ENCODE measurements at places on chromosomes 2 and 18.

GRCh38 chr18:39946623-39947061, 2008.4 kb upstream of the PIK3C3 start:
- DNase-seq = no peak

GRCh38 chr18:54532222-54532621, 58.8 kb upstream of the DYNAP start:
- DNase-seq = no peak

DNA sequence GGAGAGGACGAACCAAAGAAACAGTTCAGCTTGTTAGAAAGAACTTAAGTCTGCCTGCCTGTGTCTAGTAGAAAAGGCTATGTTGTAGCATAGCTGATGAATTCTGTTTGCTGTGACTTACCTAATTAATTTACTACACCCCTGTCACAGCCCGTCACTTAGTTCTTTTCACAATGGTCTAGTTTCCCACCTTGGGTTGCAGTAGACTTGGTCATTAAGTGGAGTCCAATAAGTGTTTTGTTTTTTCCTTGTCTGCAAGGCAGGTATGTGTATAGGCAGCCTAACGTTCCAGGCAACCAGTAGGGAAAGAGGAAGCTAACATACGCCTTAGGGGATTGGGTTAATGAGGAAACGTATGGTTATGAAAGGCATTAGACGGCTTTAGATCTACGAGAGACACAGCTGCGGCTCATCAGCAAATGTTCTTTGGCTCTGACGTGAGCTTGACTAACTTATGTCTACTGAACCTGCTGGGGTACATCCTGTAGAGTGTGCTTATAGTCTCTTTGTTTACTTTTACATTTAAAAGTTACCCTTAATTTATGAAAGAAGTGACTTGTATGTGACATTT, 180.1 kb downstream of the PRPF40A start:
- no peak for DNase-seq

- DNase-seq = no peak
Measured at GRCh38 chr2:88580088-88580487, 47.2 kb downstream of the EIF2AK3 start.

DNA sequence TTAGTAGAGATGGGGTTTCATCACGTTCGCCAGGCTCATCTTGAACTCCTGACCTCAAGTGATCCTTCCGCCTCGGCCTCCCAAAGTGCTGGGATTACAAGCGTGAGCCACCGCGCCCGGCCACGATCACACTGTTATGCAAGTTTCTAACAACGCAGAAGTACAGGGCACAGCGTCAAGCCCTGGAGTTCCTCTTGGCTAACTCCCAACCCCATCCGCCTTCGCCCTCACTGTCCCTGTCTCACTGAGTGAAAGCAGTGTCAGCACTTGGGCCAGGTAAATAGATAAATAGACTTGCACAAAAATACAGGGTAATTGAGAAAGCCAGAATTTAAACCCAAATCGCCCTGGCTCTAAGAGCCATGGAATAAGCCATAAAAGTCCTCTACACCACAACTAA, 111.7 kb downstream of the ACVR1 start:
- DNase-seq = no peak

DNA sequence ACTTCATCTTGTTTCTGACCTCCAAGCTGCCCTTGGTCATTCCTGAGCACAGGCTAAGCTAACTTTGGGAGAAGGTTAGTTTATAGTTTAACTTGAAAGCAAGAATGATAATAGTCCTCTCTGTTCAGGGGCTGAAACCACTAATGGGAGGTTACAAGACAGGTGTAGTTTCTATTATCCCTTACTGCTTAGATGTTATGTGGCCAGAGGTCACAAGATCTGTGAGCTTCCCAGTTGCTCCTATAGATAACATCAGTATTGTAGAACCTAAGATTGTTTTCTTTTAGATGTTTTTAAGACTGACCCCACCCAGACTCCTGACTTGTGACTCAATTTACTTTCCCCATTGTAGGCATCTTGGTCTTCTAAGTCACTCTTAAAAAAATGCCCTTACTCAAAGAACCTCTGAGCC, 94.8 kb upstream of the LPIN2 start:
- DNase-seq = no peak

- no peak for DNase-seq
Measured at GRCh38 chr2:217886091-217886490, 116.7 kb downstream of the TNS1 start.

GRCh38 chr2:124805060-124805459, 780.0 kb downstream of the CNTNAP5 start:
- no peak for DNase-seq

- DNase-seq = no peak
Measured at GRCh38 chr2:135245071-135245470, 193.0 kb downstream of the RAB3GAP1 start.

- no peak for DNase-seq
Measured at GRCh38 chr2:150620855-150621254, 133.4 kb upstream of the RND3 start.

DNA sequence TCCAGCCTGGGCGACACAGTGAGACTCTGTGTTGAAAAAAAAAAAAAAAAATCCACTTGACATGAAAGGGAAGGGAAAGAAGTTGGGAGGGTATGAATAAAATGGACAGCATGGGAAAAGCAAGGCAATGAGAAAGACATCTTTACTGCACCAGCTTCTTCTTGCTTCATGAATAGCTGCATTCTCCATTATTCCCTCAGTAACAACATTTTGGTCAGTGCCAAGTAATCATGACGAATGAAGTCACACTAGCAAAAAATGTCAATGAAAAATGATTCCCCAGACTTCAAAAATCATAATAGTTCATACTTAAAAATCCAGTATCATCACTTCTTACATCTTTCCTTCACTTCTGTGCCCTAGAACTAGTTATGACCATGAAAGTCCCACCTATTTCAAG, 30.4 kb downstream of the ADAM17 start:
- no peak for DNase-seq

GRCh38 chr2:234827096-234827860, 124.5 kb upstream of the SH3BP4 start:
- no peak for DNase-seq

DNA sequence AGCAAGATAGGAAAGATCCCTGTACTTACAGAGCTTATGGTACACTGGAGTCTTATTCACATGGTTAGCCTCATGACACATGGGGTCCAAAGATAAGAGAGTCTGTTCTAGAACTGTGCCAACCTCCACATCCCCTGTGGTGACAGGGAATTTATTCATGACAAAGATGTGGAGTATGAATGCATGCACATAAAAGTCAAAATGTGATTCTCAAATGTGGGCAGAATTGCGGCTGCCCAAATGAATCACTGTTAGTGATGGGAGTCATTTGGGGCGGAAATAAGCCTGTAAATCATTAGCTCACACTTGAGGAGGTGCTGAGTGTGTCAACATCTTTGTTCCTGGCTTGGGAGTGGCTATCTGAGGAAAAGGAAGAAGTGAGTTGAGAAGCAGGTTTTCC, 560.6 kb downstream of the SLC4A3 start:
- DNase-seq = no peak

DNA sequence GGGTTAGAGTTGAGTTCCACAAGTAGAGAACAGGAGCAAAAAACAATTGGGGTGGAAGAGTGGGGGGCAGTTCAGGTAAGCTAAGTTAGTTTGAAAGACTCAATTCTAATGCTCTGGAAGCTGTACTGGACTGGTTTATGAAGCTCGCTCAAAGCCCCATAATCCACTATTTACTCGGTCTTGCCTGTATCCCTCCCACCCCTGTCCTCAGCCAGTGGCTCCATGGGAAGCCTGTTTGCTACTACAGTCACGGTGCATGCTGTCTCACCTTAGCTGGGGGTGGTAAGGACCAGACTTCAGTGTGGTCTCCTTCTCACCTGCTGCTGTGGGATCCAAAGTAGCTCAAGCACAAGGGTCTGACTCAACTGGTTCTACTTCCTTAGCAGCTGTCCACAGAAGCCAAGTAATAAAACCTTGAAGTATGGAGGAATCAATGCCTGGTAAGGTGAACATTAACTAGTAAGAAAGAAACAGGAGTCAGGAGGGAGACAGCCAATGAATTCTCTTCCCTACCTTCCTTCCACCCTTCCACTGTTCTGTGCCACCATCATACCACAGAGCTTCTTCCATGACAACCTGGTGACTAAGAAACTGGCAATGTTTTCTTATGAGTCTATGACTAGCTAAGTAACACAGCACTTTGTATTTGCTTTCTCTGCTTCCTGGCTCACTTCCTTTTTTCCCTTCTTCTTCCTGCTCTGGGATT, 230.8 kb downstream of the SRBD1 start:
- DNase-seq = no peak

- no peak for DNase-seq
Measured at GRCh38 chr2:26727641-26728561, 35.4 kb downstream of the KCNK3 start.

GRCh38 chr18:63974991-63975390, 5.1 kb downstream of the SERPINB8 start:
- DNase-seq = no peak

GRCh38 chr2:48496849-48497248, 33.1 kb upstream of the STON1 start:
- no peak for DNase-seq

- DNase-seq = no peak
Measured at GRCh38 chr18:63192885-63193349, 126.7 kb downstream of the BCL2 start.

DNA sequence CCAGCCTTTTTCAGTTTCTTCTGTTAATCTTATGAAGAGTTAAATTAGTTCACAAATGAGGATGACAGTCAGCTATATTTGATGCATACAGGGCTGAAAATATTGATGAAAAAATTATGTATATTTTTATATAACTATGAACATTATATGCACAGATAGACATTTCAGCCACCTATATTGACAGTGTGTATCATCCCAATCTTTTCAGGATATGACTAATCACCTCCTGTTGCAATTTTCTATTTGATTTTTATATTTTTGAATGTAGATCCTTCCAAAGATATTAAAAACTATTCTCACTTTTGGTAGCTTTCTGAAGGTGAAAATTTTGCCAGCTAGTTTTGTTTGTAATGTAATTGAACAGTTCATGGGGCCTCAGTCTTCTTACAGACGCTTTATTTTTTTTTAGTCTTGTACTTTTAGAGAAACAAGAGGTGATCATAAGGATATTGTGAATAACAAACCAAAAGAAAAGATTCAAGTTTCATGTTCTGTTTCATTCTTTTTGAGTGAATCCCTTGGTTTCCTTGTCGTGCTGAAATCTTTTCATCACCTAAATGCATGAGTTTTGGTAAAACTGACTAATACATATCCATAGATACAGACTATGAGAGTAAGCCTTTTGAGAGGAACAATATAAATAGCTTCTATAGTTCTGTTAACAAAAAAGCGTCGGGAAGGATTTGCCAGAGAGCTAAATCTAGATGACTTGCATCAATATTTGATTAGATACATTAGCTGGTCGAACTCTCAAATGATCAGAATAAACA, 123.1 kb downstream of the ARHGAP15 start:
- no peak for DNase-seq

GRCh38 chr2:219473511-219473910, 25.2 kb upstream of the GMPPA start:
- DNase-seq = no peak

GRCh38 chr2:204251158-204251997, 293.9 kb upstream of the PARD3B start:
- DNase-seq = no peak

DNA sequence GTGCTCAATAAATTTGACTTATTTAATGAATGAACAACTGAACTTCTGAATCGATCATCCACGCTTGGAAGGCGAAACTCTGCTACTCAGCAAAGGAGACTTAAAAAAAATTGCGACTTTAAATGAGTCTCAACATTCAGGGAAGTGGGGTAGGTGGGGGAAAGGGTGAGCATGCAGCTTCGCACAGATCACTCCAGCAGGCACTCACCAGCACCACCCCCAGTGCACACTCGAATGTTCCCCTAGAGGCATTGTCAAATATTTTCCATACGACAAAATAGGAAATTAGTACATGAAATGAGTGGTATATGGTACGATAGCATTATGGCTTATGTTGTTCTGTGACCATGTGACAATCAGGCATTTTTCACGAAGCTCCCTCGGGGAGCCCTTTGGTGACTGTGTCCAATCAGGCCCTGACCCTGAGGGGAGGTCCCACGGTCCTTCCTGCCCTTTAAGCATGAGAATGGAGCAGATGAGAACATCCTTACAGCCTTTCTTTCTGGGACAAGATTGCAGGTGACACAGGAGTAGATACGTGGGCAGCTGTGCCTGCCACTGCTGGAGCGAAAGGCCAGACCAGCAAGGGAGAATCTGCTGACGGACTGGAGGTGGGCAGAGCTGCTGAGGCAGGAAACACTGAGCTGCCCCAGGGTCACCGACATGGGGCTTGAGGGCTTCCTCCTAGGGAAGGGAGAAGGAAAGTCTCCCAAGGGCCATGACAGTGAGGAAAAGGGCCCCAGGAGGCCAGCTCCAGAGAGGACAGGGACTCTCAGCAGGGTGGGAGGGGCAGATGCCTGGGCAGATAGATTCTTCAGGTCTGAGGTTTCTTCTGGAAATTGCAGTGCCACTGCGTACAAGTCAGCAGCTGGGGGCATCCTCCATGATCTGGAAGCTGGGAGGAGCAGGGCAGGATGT, 101.3 kb upstream of the ID2 start:
- DNase-seq = no peak

- DNase-seq = peak; percentile 23
Measured at GRCh38 chr18:34911661-34912384, 129.4 kb upstream of the MAPRE2 start.

- no peak for DNase-seq
Measured at GRCh38 chr2:41948397-41948763, 99.4 kb upstream of the PKDCC start.

GRCh38 chr2:905833-906140, 44.9 kb upstream of the SNTG2 start:
- DNase-seq = no peak

DNA sequence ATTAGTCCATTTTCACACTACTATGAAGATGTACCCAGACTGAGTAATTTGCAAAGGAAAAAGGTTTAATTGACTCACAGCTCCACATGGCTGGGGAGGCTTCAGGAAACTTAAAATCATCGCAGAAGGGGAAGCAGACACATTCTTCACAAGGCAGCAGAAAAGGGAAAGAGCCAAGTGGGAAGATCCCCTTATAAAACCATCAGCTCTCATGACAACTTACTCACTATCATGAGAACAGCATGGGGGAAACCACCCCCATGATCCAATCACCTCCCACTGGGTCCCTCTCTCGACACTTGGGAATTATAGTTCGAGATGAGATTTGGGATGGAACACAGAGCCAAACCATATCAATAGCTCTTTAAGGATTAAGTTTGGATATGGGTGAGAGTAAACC, 246.1 kb upstream of the CYRIA start:
- no peak for DNase-seq

- DNase-seq = no peak
Measured at GRCh38 chr2:45214550-45214949, 205.3 kb upstream of the SIX2 start.

All from right lung (tissue), 10 donors.